ENCODE measurements at places on chromosomes 5 and 9.

GRCh38 chr5:178561746-178562264 lies 28.4 kb downstream of the COL23A1 start:
- DNase-seq = no peak

GRCh38 chr9:132754236-132754635 lies 84.0 kb downstream of the GTF3C4 start:
- no peak for DNase-seq

DNA sequence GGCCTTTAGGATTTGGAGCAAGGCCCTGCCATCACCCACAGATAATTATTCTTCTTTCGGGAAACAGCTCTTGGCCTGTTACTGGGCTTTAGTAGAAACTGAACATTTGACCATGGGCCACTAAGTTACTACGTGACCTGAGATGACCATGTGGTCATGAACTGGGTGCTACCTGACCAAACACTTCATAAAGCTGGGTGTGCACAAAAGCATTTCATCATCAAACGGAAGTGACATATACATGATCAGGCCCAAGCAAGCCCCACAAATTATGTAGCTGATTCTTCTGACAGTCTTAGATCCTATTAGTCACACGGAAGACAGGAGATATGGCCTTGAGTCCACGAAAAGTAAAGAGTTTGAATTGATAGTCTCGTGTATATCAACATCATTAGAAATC lies 130.9 kb upstream of the FBN2 start:
- DNase-seq = no peak

DNA sequence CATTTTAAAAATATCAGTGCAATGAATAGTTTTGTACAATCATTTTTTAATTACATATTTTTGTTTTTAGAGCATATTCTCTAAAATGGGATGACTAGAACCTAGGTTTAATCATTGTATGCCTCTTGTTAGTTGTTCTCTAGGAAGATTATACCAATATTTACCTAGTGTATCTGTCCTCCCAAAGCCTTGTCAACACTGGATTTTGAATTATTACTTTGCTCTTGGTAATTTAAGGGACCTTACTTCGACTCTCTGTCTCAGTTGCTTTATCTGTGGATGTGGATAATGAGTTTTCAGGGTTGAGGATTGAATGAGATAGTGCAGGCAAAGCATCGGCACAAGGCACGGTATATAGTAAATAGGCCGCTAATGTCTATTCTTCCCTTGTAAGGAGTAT lies 10.9 kb upstream of the PIP5K1B start:
- no peak for DNase-seq

- peak; percentile 89 for DNase-seq
Measured at GRCh38 chr9:76374783-76375559, 19.3 kb downstream of the RFK start.

DNA sequence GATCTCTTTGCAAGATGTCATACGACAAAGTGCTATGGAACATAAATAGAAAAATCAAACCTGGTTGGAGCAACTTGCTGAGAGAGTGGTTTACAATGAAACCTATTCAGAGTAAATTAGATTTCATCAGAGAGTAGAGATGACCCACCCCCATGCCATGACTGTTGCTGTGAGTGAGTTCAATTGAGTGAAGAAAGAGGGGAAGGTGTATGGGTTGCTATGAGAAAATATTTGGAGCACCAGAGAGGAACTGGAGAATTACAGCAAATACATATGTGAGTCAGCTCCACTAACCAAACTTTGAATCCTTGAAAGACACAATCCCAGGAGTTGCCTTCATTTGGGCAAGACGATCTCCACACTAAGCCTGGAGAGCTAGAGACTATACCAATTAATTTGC lies 217.2 kb downstream of the RFX3 start:
- DNase-seq = no peak

- peak; percentile 38 for DNase-seq
Measured at GRCh38 chr5:178785999-178786398, 55.5 kb upstream of the ZNF354A start.

- DNase-seq = no peak
Measured at GRCh38 chr5:171422902-171423663, 3.6 kb downstream of the FGF18 start.

GRCh38 chr5:149811453-149811852 lies 81.3 kb downstream of the PPARGC1B start:
- no peak for DNase-seq

DNA sequence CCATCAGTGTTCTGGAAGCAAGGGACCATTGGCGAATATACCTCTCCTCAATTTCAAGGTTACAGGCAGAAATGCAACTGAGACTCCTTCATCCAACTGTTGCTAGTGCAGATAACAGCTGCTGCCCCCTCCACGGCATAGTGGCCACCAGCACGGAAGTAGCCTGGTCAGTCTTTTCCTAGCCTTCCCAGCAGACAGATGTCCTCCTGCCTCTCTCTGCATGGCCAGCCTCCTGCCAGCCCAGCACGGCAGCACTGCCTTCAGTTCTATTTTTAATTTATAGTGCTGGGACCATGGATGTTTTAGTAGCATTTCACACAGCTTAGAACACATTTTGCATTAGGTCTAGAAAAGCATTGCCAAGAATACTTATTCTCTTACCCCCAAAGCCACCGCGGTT lies 188.6 kb downstream of the CFAP90 start:
- DNase-seq = no peak
